ENCODE measurements at places on chromosomes 11 and 22.

GRCh38 chr11:95232666-95233065, 1.7 kb upstream of the SESN3 start:
- no peak for DNase-seq

- no peak for DNase-seq
Observed at GRCh38 chr22:17114898-17115235, 6.3 kb downstream of the TMEM121B start.

DNA sequence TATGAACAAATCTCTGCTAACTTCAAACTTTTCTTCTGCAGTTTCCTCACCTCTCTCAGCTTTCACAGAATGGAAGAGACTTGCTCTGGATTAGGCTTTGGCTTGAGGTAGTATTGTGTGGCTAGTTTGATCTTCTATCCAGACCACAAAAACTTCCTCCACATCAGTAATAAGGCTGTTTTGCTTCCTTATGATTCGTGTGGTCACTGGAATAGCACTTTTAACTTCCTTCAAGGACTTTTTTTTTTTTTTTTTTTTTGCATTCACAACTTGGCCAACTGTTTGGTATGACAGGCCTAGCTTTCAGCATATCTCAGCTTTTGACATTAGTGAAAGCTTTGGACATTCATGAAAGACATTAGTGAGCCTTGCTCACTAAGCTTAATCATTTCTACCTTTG, 47.5 kb upstream of the LRRC55 start:
- DNase-seq = no peak

- DNase-seq = no peak
Observed at GRCh38 chr11:128174465-128175291, 412.7 kb downstream of the ETS1 start.

GRCh38 chr11:86287468-86287796, 14.6 kb upstream of the HIKESHI start:
- no peak for DNase-seq

- no peak for DNase-seq
Observed at GRCh38 chr11:118953265-118953664, 2.8 kb upstream of the UPK2 start.

- DNase-seq = no peak
Observed at GRCh38 chr11:7072401-7073028, 16.3 kb upstream of the RBMXL2 start.

- no peak for DNase-seq
Observed at GRCh38 chr11:114102993-114103896, 43.7 kb downstream of the ZBTB16 start.

DNA sequence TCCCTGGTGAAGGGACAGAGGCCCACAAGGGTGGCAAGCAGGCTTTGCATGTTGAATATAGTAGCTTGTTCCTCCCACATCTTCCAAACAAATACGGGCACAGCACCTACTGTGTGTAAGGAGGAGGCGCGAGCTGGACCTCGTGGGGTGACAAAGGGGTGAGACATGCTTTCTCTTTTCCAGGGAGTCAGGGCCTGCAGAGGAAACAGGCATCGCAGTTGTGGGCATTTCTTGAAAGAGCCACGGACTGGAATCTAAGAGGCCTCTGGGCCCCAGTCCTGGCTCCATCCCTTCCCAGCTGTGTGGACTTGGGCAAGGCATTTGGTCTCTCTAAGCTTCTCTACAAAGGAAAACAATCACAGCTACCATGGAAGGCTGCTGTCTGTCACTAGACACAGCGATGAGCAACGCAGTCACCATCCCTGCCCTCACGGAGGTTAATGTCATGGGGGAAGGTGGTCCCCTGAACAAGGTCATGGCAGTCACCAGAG, 13.0 kb upstream of the CDC42EP1 start:
- no peak for DNase-seq

- no peak for DNase-seq
Observed at GRCh38 chr22:42693763-42694683, 26.6 kb downstream of the A4GALT start.

DNA sequence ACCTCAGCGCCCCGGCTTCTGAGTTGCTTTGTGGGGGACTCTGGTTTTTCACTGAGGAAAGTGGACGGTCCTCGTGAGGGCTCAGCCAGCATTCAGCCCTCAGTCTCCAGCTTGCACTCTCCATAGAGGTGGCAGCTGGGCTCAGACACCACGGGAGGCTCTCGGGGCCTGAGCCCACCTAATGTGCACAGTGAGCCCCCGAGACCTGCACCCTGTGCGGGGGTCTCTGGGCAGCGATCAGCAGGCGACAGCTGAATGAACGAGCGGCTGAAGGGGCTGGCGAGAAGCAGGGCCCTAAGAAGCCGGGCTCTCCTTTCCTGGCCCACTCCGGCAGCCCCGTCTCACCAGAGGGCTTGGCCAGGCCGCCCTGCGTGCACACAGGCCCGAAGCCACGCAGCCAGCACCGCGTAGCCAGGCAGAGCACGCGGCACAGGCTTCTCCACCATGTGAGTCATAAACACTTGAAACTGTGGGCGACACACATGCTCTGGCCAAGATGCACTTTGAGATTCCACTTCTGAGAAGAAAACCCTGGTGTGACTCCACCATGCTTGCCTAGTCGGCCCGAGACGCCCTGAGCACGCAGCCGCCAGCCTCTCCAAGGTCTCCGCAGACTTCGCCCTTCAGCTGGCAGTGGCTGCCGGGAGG, 28.0 kb downstream of the TOLLIP start:
- no peak for DNase-seq

- DNase-seq = no peak
Observed at GRCh38 chr22:45686836-45687235, 15.2 kb downstream of the ATXN10 start.

DNA sequence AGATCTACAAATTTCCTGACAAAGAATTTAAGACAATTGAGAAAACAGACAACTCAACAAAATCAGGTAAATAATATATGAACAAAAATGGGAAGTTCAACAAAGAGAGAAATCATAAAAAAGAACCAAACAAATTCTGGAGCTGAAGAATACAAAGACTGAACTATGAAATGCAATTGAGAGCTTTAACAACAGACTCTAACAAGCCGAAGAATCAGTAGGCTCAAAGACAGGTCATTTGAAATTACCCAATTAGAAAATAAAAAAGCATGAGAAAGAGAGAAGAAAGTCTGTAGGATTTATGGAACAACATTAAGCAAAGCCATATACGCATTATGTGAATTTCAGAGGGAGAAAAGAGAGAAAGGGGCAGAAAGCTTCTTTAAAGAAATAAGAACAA, 72.8 kb downstream of the TBC1D22A start:
- DNase-seq = no peak

DNA sequence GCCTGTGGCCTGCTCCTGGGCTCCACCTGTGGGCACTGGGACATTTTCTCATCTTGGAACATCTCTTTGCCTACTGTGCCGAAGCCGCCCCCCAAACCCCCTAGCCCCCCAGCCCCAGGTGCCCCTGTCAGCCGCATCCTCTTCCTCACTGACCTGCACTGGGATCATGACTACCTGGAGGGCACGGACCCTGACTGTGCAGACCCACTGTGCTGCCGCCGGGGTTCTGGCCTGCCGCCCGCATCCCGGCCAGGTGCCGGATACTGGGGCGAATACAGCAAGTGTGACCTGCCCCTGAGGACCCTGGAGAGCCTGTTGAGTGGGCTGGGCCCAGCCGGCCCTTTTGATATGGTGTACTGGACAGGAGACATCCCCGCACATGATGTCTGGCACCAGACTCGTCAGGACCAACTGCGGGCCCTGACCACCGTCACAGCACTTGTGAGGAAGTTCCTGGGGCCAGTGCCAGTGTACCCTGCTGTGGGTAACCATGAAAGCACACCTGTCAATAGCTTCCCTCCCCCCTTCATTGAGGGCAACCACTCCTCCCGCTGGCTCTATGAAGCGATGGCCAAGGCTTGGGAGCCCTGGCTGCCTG, 1.4 kb downstream of the SMPD1 start:
- no peak for DNase-seq

Data from GM18507 (cell line).